ENCODE measurements at places on chromosomes 4 and X. TPM values are rescaled to one million over a fixed set of nuclear protein-coding genes. Genes with fewer than 3 reads are reported as not detected.

ZNF81 gene
- 7.0 TPM for polyA plus RNA-seq

SOWAHD gene
- polyA plus RNA-seq, result not detected

EPHA5 gene
- polyA plus RNA-seq, result 3.6 TPM

ATP10D gene
- 4.5 TPM for polyA plus RNA-seq

EFNB1 gene
- 27.8 TPM for polyA plus RNA-seq

NXF2 gene
- not detected for polyA plus RNA-seq

Data from neural cell (in vitro differentiated cells).